ENCODE measurements at places on chromosomes 5 and 9. TPM values are rescaled to one million over a fixed set of nuclear protein-coding genes. Genes with fewer than 3 reads are reported as not detected.

DNA sequence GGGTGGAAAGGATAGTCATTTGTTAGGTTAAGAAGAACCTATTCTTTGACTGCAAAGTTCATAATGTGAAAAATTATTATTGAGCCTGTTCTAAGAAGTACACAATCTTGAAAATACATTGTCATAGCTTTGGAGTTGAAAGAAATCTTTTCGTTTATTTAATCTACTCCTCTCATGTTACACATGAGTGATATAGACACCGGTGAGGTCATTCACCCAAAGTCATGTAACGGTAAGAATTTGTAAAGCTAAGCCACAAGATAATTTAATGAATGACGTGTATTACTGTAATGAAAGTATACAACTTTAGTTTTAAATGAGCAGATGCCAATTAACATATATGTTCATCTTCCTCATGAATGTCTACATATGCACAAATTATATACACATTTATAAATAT, 284.1 kb upstream of the PDE4D start:
- H3K4me3 ChIP-seq: no peak overlapping the region
- no peak for DNase-seq
- no peaks in the 10 kb centered on the region for H3K27me3 ChIP-seq
- H3K27ac ChIP-seq: no peak overlapping the region

DNA sequence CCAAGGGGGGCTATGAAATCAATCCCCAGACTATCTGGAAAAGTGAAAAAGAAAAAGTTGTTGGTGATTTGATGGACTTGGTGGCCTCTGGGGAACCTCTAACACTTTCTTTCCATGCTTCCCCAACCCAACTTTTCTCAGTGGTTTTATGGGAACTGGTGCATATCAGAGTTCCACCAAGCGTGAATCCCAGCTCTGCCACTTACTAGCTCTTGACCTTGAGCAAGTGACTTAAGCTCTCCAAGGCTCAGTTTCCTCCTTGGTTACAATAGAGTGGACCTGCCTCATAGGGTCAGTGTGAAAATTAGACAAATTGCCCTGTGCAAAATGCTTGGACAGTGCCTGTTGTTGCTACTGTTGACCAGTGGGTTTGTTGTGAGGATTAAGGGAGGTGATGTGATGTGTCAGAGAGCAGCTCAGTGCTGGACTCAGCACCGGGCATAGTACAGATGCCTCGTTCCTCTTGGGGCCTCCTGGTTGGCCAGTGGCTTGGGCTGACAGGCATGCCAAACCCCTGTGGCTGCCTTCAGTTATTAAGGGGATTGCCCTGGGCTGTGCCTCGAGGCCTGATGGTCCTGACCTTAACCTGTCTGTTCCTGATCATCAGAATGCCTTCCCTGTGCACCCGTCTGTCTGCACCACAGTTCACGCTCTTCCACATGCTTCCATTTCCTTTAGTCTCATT, 49.3 kb downstream of the COL15A1 start:
- peaks cover 38% of the 10 kb centered on the region for H3K4me1 ChIP-seq
- peaks cover 12% of the 10 kb centered on the region for H3K36me3 ChIP-seq
- H3K27me3 ChIP-seq: no peaks in the 10 kb centered on the region
- no peak overlapping the region for H3K4me3 ChIP-seq
- H3K27ac ChIP-seq: no peak overlapping the region
- DNase-seq: no peak

DNA sequence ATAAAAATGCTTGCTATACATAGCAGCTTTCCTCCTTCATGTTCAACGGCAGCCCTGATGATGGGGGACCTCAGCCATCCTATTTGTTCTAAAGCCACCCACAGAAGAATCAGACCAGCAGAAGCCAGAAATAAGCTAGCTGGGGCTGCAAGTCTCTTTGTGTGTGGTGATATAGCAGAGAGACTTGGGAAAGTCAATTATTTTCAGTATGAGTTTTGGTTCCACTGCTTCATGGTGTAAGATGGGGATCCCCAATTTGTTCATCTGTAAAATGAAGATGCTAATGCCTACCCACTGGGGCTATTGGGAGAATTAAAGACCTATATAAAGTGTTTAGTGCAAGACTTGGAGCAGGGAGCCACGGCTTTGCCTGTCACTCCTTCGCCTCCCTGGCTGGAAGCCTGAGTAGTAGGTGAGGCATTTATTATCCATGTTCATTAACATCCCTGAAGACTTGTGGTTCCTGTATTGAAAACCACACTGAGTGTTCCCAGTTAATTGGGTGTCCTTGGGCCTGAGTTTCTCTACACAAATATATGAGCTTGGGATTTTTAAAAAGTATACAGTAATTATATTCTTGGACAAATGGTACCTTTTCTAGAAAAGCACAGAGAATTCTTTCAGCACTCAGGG, 210.1 kb upstream of the SLC24A2 start:
- H3K4me1 ChIP-seq: no peaks in the 10 kb centered on the region
- no peak overlapping the region for H3K27ac ChIP-seq
- no peak for DNase-seq
- H3K4me3 ChIP-seq: no peak overlapping the region

DNA sequence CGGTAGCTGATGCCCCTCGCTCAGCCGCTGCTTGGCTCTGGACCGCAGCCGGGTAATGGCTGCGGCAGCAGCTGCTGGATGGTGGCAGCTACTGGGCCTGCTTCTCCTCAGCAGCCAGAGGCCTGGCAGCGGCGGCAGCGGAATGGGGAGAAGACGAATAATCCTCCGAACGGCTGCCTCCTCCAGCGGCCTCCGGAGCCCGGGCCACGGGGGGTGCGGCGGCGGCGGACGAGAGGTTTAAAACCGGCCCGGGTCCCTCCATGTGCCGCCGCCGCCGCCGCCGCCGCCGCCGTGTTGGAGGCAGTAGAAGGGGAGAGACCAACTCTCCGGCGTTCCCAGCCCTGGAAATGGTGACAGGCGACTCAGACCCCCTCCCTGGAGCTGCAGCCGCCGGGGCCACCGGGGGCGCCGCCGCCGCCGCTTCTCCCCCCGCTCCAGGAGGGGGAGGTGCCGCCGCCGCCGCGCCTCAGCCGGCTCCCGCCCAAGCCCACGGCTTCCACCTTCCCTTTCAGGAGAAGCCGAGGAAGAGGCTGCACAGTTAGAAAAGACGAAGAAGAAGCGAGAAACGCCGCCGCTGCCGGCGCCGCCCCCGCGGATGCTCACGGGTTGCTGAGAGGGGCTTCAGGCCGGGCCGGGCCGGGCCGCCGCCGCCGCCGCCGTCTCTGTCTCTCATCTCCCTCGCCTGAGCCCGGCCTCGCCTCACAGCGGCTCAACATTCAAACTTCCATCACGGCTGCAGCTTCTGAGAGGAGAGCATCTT, 118.4 kb upstream of the PRSS3 start:
- peak overlapping the region; percentile 54 for H3K4me3 ChIP-seq
- H3K27me3 ChIP-seq: peaks cover 18% of the 10 kb centered on the region
- peak; percentile 11 for DNase-seq

DNA sequence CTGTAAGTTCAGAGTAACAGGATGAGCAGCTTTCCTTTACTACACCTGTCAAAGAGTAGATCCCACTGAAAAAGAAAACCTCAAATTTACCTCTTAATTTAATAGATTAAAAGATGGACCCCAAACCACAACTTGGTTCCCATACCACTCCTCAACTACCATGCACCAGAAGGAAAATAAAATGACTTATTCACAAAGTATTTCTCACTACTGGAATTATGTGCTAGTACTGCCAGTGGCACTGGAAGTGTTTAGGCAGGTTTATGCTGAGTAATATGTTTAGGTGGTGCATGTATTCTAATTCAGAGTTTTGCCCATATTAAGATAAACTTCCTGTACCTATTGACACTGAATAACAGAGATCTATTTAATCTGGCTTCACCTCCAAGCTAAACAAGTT, 6.6 kb downstream of the PLK2 start:
- no peak for DNase-seq
- no peaks in the 10 kb centered on the region for H3K27me3 ChIP-seq
- H3K4me3 ChIP-seq: no peak overlapping the region

GRCh38 chr5:8923526-8923925, 622.3 kb downstream of the SEMA5A start:
- no peak for DNase-seq
- no peaks in the 10 kb centered on the region for H3K36me3 ChIP-seq
- no peaks in the 10 kb centered on the region for H3K4me1 ChIP-seq
- no peak overlapping the region for H3K27ac ChIP-seq

GRCh38 chr9:108854641-108855528, 901 bp downstream of the ACTL7B start:
- no peak for DNase-seq
- H3K4me3 ChIP-seq: no peak overlapping the region
- no peaks in the 10 kb centered on the region for H3K27me3 ChIP-seq
- H3K4me1 ChIP-seq: no peaks in the 10 kb centered on the region
- H3K36me3 ChIP-seq: no peaks in the 10 kb centered on the region

DNA sequence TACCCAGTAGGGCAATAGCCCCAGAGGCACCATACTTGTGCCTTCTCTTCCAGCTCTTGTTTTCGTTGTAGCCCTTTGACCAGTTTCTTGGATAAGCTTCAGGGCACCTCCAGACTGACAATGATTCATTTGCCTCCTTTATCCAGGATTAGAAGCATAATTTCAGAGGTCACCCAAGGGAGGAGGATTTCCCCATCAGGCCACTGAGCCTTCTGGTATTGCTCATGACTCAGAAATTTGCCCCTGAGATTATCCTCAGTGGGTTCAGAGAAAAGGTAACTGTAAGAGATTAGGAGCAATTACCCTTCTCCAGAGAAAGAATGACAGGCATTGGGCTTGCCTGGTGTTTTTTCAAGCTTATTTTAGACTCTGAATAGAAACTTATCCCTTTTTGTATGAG, 147.9 kb downstream of the MSX2 start:
- H3K4me1 ChIP-seq: no peaks in the 10 kb centered on the region
- DNase-seq: no peak
- H3K36me3 ChIP-seq: no peaks in the 10 kb centered on the region
- H3K4me3 ChIP-seq: no peak overlapping the region
- H3K27ac ChIP-seq: no peak overlapping the region

- no peak overlapping the region for H3K4me3 ChIP-seq
- H3K27me3 ChIP-seq: no peaks in the 10 kb centered on the region
- no peaks in the 10 kb centered on the region for H3K4me1 ChIP-seq
- DNase-seq: no peak
- no peak overlapping the region for H3K27ac ChIP-seq
Observed at GRCh38 chr5:137144656-137145055, 354.5 kb downstream of the SPOCK1 start.

DNA sequence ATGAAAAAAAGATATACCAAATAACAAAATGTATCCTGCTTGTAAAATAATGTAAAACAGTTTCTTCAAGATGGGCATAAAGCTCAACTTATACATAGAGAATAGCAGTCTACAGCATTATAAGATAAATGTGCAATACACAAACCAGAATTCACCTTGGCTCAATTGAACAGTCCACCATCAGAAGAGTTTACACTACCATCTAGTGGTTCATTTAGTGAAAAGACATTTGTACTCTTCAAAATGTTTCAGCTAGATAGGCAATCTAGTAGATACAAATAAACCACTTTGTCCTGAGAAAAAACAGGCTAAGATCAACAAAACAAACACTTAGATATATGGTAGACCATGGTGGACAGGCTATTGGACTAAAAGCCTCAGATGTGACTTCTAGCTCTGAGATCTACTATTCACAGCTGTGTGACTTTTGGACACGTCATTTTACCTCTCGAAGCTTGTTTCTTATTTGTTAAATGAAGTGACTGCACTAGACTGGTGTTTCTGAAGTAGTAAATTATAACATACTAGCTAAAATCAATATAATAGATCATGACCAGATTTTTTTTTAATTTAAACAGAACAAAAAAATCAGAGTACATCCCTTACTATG, 22.1 kb upstream of the TPD52L3 start:
- no peaks in the 10 kb centered on the region for H3K4me1 ChIP-seq
- H3K27me3 ChIP-seq: no peaks in the 10 kb centered on the region
- H3K27ac ChIP-seq: no peak overlapping the region

- no peak overlapping the region for H3K27ac ChIP-seq
- no peak for DNase-seq
- no peak overlapping the region for H3K4me3 ChIP-seq
Observed at GRCh38 chr5:71652803-71653543, 65.8 kb downstream of the MCCC2 start.

DNA sequence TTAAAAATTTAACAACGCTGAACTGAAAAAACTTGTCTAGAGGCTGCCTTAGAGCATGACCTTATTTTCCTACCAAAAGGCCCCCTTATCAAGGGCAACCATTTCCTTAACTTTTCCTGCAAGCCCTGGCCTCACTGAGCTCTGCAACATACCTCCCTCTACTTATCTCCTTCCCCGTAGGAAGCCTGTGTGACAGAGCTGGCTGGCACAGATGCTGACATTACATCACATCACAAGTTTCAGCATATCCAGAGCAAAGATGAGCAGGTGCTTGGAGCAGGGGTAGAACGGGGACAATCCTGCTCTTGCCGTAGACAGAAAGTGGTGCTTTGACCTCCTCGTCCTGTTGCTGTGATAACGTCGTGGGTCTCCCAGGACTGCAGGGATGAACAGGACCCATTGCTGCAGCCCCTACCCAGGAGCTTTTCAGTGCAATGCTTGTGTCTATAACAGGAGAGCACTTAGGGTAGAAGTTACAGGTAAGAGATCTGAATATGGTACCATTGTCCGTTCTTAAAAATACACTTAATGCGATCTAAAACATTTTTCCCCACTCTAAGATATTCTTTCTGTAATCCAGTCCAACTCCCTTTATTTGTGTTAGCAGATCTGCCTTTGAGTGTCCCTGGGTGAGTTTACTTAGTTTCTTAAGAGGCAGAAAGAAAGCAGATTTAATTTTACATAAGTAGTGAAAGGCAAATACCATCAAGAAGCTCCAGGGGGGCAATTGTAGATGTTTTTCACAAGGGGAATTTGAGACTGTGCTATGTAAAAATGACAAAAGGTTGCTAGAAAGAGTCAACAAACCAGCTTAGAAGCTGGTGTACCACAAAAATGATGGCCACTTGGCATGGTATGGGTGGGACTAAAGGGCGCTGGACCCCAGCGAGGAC, 101.9 kb upstream of the EFNA5 start:
- no peaks in the 10 kb centered on the region for H3K4me1 ChIP-seq
- no peak overlapping the region for H3K4me3 ChIP-seq
- H3K36me3 ChIP-seq: no peaks in the 10 kb centered on the region
- H3K27me3 ChIP-seq: no peaks in the 10 kb centered on the region
- no peak for DNase-seq

- H3K4me3 ChIP-seq: no peak overlapping the region
- no peak overlapping the region for H3K27ac ChIP-seq
- no peaks in the 10 kb centered on the region for H3K36me3 ChIP-seq
- no peaks in the 10 kb centered on the region for H3K4me1 ChIP-seq
- no peaks in the 10 kb centered on the region for H3K27me3 ChIP-seq
Observed at GRCh38 chr5:142677198-142677597, 8.7 kb downstream of the FGF1 start.

GRCh38 chr5:100646691-100647090, 111.5 kb downstream of the FAM174A start:
- no peaks in the 10 kb centered on the region for H3K4me1 ChIP-seq
- H3K27ac ChIP-seq: no peak overlapping the region
- no peaks in the 10 kb centered on the region for H3K36me3 ChIP-seq
- no peak overlapping the region for H3K4me3 ChIP-seq
- DNase-seq: no peak
- H3K27me3 ChIP-seq: no peaks in the 10 kb centered on the region

GRCh38 chr5:56080375-56081052, 85.8 kb upstream of the IL6ST start:
- no peaks in the 10 kb centered on the region for H3K36me3 ChIP-seq
- peaks cover 13% of the 10 kb centered on the region for H3K4me1 ChIP-seq
- no peaks in the 10 kb centered on the region for H3K27me3 ChIP-seq
- no peak for DNase-seq
- no peak overlapping the region for H3K27ac ChIP-seq
- no peak overlapping the region for H3K4me3 ChIP-seq

ZNG1C gene
- polyA plus RNA-seq: 59.1 TPM

CD74 gene
- polyA plus RNA-seq: 719 TPM

ORM2 gene
- polyA plus RNA-seq: 0.88 TPM

C7 gene
- 740 TPM for polyA plus RNA-seq

CDH10 gene
- 0.54 TPM for polyA plus RNA-seq

ERP44 gene
- polyA plus RNA-seq: 43.7 TPM

AFAP1L1 gene
- polyA plus RNA-seq: 5.2 TPM

ZNF300 gene
- 6.0 TPM for polyA plus RNA-seq

CYSRT1 gene
- polyA plus RNA-seq: 2.5 TPM

Measured in adrenal gland (tissue), 19 donors.